NCI-H748 treated with DMSO at 0.1 percent for 48 hours (cell line): ENCODE measurements at places on chromosomes 3 and 15.

- DNase-seq, result no peak
Measured at GRCh38 chr3:7205535-7205934, 344.6 kb downstream of the GRM7 start.

GRCh38 chr3:127702151-127702578, 29.4 kb downstream of the ABTB1 start:
- no peak for DNase-seq

GRCh38 chr3:39226106-39226741, 33.8 kb upstream of the XIRP1 start:
- no peak for DNase-seq

- DNase-seq, result no peak
Measured at GRCh38 chr3:86056962-86057361, 934.0 kb downstream of the VGLL3 start.

GRCh38 chr15:57031082-57031481, 112.6 kb downstream of the TCF12 start:
- DNase-seq, result no peak

DNA sequence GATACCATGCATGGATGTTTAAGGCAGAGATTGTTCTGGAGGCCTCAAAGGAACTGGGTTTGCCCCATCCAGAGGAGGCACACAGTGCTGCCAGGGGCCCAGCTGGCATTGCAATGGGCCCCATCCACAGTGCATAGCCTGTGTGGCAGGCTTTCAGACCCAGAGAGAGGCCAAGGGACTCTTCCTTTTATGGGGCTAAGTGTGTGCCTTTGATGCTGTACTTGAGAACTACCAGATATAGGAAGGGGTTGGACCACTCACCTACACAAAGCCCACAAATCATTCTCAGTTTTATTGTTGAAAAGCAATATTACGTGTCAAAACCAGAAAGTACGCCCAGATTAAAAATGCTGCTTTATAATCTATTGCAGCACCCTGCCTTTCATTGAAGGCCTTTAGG, 134.9 kb downstream of the EPHB1 start:
- DNase-seq, result no peak
